CD4-positive, alpha-beta T cell treated with Interleukin-4 for 4 hours (primary cell): ENCODE measurements at places on chromosomes 1 and 21.

GRCh38 chr1:186872291-186872690 lies 43.5 kb downstream of the PLA2G4A start:
- DNase-seq, result no peak

DNA sequence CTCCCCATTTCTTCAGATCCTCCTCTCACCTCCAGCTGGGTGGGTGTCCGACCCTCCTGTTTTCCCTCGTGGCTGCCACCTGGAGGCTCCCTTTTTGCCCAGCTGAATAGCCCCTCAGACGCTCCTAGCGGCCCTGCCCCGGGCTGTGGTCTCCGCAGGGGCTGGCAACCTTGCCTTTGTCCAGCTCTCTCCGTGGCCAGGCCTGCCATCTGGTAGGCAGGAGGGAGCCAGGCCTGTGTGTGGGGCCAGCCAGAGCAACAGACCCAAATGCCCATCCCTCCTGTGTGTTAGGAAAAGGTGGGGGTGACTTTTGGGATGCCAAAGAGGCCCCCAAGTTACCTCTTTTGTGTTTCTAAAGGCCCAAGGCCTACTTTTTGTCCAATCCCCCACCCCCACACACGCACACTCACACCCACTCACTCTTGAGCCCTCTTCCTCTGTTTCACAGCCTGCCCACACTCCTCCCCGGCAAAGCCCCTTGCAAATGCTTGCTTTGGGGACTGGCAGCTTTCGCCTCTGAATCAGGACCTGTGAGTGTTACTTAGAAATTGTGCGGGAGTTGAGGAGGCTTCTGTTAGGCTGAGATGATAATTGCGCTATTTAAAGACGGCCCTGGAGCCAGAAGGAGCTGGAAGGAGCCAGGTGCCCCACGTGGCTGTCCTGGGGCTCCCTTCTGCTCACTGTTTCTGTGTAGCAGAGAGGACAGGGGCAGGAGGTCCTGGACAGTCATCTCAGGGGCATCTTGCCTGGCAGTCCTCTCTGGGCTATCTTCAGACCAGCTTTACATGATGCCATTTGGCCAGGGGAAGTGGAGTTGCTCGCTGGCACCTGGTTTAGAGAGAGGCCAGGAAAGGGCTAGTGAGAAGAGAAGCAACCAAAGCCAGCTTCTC lies 9.1 kb downstream of the PPFIA4 start:
- no peak for DNase-seq

DNA sequence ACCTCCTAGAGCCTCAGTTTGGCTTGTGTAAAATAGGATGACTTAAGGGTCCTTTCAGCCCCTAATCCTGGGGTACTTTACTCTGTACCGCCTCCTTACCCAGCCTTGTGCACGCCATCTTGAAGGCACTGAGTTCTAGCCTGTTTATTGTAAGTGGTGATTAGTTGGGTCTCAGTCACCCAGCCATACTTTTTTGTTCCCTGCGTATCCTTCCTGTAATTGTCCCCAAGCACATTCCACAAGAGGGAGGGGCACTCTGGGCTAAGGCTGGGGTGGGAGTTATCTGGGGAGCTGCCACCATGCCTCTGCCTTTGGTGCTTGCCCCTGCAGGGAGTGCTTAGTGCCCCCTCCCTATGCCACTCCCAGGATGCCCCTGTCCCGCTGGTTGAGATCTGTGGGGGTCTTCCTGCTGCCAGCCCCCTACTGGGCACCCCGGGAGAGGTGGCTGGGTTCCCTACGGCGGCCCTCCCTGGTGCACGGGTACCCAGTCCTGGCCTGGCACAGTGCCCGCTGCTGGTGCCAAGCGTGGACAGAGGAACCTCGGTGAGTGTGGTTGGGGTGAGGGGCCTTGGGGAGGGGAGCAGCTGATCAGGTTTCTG lies 856 bp downstream of the FDPS start:
- no peak for DNase-seq

- peak; percentile 34 for DNase-seq
Observed at GRCh38 chr1:155729031-155729898, 40.4 kb downstream of the DAP3 start.

- peak; percentile 73 for DNase-seq
Observed at GRCh38 chr1:229253151-229253974, 17.5 kb upstream of the RAB4A start.

- no peak for DNase-seq
Observed at GRCh38 chr1:179925922-179926849, 28.4 kb upstream of the CEP350 start.

DNA sequence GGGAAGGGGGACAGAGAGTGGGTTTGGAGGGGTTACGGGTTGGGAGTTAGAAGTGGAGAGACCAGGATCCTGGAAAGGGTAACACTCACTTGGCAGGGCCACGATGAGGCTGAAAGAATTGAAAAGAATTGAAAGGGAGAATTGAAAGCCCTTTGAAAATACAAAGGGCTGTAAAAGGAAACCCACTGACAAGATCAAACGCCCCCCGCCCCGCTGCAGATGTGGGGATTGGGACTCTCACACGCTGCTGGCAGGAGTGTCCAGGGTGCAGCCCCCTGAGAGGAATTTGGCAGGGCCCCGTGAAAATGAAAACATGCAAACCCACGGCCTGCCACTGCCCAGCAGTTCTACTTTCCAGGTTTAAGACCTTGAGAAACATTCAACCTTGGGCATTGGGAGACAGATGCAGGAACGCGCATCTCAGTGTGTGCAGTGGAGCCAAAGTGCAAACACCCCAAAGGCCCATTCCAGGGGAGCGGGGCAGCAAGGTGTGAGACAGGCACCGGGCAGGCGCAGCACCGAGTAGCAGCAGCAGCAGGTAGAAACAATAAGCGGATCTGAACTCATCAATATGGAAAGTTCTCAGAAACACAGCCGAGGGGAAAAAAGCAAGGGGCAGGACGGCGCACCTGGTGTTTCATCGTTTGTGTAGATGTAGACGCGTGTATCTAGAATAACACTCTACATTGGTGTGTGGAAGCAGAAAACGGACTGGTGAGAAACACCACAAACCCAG lies 8.3 kb upstream of the TNFRSF1B start:
- no peak for DNase-seq

GRCh38 chr1:38141483-38141882 lies 94.9 kb upstream of the POU3F1 start:
- no peak for DNase-seq

- DNase-seq, result no peak
Observed at GRCh38 chr1:116712510-116712909, 41.7 kb upstream of the CD2 start.

DNA sequence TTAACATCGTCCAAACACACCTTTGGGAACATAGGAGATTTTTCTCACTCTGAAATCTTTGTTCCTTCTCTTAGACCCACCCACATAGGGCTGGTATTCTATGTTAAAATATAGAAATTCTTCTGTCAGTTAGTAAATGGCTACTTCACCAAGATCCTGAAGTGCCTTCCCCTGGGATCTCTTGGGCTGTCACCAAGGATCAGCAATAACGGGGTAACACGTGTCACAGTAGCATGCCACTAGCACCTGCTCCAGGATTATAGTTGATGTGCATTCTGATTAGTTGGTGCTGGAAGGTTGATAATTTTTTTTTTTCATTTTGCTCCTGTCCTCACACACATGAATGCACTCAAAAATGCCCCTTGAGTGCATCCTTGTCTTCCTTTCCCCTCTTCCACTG lies 298.7 kb downstream of the NTNG1 start:
- DNase-seq, result no peak

GRCh38 chr1:172928412-172928811 lies 122.3 kb downstream of the TNFSF18 start:
- no peak for DNase-seq

DNA sequence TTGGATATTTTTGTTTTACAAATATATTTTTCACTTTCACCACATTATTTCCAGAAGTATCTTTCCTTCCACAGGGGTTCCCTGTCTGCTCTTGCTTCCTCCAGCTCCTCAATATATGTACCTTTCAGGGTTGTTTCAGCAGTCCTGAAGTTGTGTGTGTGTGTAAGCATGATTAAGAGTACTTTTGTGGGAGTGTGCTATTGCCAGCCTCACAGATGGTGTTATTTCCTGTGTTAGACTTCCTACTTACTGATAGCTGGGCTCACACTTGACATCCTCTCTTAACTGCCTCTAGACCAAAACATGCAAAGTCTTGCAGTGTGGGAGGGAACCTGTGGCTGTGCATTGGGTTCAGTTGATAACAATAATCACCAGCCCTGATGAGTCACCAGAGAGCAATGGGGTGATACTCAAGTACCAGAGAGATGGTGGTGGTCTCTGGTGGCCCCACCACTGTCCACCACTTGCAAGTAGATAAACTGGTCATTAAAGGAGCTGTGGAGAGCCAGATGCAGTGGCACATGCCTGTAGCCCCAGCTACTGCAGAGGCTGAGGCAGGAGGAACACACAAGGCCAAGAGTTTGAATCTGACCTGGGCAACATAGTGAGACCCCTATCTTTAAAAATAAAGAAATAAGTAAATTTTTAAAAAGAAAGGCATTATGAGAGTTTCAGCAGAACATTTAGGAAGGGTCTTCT lies 126.7 kb downstream of the NR5A2 start:
- peak; percentile 87 for DNase-seq

DNA sequence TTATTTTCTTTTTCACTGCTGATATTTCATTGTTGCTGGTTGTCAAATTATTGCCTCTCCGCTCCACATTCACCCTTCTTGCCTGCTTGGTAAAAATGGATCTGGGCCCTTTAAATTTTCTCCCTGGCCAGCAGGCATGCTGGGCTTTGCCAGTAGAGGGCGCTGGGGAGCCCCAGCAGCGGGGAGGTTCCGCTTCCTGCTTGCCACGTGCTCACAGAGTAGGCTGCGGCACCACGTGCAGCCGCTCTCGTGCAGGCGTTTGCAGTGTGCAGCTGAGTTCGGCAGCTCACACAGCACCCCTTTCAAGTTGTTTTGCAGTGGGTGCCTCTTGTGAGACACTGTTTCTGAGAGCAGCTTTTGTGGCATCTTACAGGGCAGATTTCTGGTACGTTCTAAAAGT lies at the start of gene ACTL8:
ACTL8 (plus strand) TSS at position 214 of the 400 bp plus-strand sequence. CDS start 67,676 bp downstream, outside the sequence.
- DNase-seq, result no peak

GRCh38 chr1:42318601-42319000 lies 16.4 kb downstream of the FOXJ3 start:
- no peak for DNase-seq

DNA sequence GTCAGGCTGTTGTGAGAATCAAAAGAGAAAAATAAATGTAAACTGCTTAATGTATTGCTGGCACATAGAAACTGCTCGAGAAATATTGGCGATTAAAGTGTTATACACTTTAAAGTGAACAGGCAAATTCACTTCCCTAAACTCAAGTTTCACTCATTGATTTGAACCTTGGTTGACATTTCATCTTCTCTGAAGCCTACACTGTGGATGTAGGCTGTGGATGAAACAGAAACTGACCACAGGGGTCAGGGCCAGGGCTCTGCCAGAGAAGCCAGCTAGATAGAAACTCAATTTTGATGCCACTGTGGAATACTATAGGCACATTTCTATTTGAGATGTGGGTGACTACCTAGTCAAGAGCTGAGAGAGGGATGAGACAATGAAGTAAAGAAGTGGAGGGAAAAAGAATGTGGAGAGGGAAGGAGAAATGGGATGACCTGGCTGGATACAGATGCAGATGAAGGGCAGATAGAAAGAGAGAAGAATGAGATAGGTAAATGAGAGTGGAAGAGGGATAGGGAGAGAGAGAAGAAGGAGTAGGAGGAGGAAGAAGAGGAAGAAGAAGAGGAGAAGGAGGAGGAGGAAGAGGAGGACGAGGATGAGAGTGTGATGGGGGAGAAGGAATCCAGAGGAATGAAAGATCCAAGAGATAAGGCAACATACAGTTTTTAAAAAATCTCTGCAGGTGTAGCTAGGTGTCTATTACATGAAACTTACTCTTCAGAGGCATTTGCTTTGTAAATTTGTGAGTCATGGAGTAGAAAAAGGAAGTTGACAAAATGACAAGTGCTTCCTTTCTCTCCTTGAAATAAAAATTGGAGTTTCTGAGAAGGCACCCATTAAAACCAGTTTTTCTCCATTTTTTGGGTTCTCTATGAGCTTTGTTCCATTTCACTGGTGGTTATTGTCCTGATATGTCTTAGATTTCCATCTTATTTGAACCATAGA lies 17.4 kb upstream of the CD1D start:
- DNase-seq, result no peak

GRCh38 chr1:163335216-163335615 lies 13.5 kb downstream of the NUF2 start:
- DNase-seq, result no peak

- DNase-seq, result no peak
Observed at GRCh38 chr1:10834770-10835412, 38.4 kb upstream of the CASZ1 start.

DNA sequence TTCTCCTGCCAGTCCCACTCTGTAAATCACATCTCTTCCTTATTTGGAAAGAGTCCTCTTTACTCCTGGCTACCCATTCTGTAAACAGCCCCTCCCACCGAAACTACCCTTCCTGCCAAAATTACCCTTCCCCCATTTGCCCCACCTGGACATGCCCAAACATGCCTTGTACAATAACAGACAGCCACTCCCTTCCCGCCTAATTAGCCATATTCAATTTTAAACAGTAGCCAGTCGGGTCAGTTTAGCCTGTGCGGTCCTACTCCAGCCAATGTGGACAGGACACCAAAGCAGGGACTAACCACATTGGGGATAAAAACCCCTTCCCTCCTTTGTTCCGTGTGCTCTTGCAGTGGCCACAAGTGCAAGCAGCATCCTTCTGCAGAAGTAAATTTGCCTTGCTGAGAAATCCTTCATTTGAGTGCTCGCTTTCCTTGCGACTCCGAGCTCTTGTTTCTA lies 56.3 kb upstream of the MAP10 start:
- no peak for DNase-seq

GRCh38 chr1:211577819-211578639 lies 932 bp downstream of the SLC30A1 start:
- peak; percentile 63 for DNase-seq

GRCh38 chr1:212488436-212489283 lies 55.9 kb downstream of the NENF start:
- DNase-seq, result no peak

DNA sequence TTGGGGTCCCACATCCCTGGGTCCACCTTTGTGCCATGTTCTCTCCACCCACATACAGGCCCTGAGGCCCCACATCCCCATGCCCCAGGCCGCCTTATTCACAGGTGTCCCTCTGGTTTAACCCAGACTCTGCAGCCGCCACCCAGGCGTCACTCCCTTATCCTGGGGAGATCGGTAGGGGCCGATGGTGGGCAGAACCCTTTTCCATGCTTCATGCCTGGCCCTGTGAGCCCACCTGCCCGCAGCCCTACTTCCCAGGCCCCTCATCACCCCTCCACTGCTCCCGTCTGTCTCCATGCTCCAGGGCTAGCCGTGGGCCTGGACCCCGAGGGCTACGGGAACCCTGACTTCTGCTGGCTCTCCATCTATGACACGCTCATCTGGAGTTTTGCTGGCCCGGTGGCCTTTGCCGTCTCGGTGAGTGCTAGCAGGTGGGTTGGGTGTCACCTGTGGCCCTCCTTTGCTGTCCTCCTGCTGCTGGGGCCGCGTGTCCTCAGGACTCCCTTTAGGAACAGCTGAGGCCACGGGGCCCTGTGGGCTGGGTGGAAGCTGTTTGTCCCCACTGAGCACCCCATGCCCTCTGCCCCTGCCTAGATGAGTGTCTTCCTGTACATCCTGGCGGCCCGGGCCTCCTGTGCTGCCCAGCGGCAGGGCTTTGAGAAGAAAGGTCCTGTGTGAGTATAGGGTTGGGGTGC lies 12.2 kb downstream of the PSRC1 start:
- DNase-seq, result no peak
